ENCODE measurements at places on chromosomes 5 and 9. TPM values are rescaled to one million over a fixed set of nuclear protein-coding genes. Genes with fewer than 3 reads are reported as not detected.

DNA sequence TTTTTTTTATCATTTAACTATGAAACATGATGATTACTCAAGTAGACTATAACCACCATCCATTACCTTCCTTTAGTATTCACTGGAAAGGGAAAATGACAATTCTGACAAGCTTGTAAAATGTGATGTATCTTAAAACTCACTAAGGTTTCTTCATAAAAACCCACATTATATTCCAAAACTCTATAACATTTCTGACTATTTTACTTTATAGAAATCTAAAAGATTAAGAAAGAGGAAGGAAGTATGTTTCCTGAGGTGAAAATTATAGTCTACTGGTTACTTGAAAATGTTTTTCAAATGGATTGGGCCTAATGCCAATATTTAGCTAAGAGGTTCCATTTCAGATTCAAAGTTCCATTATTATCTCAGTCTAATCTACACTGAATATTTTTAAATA lies 1982.2 kb upstream of the C9orf72 start:
- no peak for DNase-seq

SNX18 gene
- 22.8 TPM for total RNA-seq

DNA sequence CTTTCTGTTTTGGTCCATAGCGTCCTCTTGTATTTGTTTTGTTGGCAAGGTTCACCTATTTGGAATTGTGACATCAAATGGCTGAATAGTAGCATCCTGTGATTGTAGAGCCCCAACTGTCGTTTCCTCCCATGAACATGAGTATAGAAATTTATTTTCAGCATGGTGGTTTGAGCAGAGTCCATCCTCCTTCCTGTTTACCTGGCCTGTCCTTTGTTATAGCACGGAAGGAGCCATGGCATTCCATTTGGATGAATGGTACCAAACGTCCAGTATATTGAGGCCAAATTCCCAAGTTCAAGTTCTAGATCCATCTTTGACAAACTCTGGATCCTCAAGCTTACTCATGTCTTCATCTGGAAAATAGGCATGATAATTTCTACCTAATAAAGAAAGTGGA lies 16.8 kb downstream of the RASGRF2 start:
- DNase-seq = no peak

DNA sequence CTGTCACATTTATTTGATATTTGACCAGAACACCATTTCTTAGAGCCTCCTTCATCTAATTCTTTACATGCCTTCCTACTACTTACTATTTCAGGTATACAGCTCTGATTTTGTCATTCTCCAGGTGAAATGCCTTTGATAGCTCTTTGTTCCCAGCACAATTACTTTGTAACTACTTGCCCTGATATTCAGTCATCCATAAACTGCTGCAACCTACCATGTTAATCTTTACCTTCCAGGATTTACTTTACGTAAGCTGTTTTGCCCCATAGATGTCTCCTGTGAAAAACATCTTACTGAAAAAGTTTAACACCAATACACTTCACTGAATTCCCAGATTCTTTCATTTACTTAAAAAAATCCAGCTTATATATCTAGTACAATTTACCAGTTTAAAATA lies 443.8 kb upstream of the CYLC2 start:
- DNase-seq = no peak

HTR1A gene
- not detected for total RNA-seq

GRCh38 chr9:95756986-95757385 lies 118.5 kb upstream of the ERCC6L2 start:
- DNase-seq = no peak

MRPL41 gene
- total RNA-seq = 27.6 TPM

GRCh38 chr9:130159915-130160670 lies 12.1 kb upstream of the NCS1 start:
- no peak for DNase-seq

- no peak for DNase-seq
Observed at GRCh38 chr9:95477441-95477840, 39.3 kb downstream of the PTCH1 start.

Measured in Calu3 (cell line).